ENCODE measurements at places on chromosomes 11 and 22.

GRCh38 chr11:9886595-9886994 is 222.7 kb downstream of the SWAP70 start:
- no peaks in the 10 kb centered on the region for H3K36me3 ChIP-seq
- H3K27me3 ChIP-seq = peaks cover 7% of the 10 kb centered on the region
- no peak overlapping the region for H3K4me3 ChIP-seq
- H3K27ac ChIP-seq = no peak overlapping the region

- no peak overlapping the region for H3K27ac ChIP-seq
- H3K36me3 ChIP-seq = no peaks in the 10 kb centered on the region
- DNase-seq = no peak
- no peaks in the 10 kb centered on the region for H3K4me1 ChIP-seq
These were observed 2.0 kb downstream of the FBLN1 start for GRCh38 chr22:45504373-45505341.

GRCh38 chr11:15199693-15200092 is 85.0 kb downstream of the INSC start:
- no peaks in the 10 kb centered on the region for H3K36me3 ChIP-seq
- DNase-seq = no peak
- H3K27ac ChIP-seq = no peak overlapping the region
- H3K4me1 ChIP-seq = no peaks in the 10 kb centered on the region

GRCh38 chr11:85627332-85627997 is at the start of gene DLG2:
TSS of gene DLG2 (minus strand) at chr11:85627344.
- H3K36me3 ChIP-seq = peaks cover 7% of the 10 kb centered on the region
- H3K27me3 ChIP-seq = peaks cover 6% of the 10 kb centered on the region
- peaks cover 52% of the 10 kb centered on the region for H3K4me1 ChIP-seq
- peak within 1 kb of the TSS; percentile 94 for H3K27ac ChIP-seq
- peak; percentile 6 for DNase-seq
- H3K4me3 ChIP-seq = peak within 1 kb of the TSS; percentile 97

DNA sequence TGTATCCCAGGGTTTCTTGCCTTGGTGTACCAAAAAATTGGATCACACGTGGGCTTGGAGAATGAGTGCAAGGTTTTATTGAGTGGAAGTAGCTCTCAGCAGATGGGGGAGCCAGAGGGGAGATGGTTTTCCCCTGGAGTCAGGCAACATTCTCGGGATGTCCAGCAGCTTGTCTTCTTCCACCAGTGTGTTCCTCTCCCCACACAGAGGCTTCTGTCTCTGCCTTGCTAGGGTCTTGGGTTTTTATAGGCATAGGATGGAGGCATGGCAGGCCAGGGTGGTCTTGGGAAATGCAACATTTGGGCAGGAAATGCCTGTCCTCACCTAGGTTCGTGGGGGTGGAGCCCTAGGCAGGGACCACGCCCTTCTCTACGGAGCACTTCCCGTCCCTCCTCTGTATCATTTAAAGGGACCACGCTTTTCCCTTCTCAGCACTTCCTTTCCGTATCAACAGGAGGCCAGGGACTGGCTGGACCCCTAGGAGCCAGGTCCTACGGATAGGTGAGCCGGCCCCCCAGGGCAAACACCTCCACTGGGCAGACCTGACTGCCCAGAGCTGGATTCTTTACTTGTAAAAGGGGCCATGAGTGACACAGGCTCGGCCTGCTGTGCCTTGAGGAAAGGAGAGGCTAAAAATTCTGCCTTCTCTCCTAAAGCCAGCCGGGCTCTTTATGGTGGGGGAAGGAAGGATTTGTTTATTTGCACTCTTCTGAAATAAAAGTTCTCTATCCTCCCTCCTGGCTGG is 55.3 kb upstream of the CCDC188 start:
- no peaks in the 10 kb centered on the region for H3K36me3 ChIP-seq
- no peaks in the 10 kb centered on the region for H3K27me3 ChIP-seq
- peak; percentile 69 for DNase-seq
- peak overlapping the region; percentile 95 for H3K4me3 ChIP-seq
- H3K27ac ChIP-seq = peak overlapping the region; percentile 90
- peaks cover 19% of the 10 kb centered on the region for H3K4me1 ChIP-seq

DNA sequence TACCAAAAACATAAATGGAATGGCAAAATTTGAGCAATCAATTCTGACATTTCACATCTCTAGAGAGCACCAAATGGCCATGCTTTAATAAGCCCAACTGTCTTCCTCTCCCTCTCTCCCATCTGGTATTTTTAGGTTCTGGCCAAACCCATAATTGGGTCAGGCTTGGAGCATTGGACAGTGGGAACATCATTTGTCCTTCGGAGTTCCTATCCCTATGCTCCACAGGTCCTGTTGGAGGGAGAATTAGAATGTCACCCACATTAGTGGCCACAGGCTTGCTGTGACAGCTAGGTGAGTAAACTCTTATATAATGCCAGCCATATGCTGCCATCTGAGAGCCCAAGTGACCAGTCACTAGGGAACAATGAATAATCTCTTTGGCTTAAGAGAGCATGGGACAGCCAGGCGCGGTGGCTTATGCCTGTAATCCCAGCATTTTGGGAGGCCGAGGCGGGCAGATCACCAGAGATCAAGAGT is 251.0 kb upstream of the CCDC90B start:
- no peak for DNase-seq
- no peaks in the 10 kb centered on the region for H3K4me1 ChIP-seq
- no peaks in the 10 kb centered on the region for H3K36me3 ChIP-seq
- no peak overlapping the region for H3K27ac ChIP-seq
- no peaks in the 10 kb centered on the region for H3K27me3 ChIP-seq

DNA sequence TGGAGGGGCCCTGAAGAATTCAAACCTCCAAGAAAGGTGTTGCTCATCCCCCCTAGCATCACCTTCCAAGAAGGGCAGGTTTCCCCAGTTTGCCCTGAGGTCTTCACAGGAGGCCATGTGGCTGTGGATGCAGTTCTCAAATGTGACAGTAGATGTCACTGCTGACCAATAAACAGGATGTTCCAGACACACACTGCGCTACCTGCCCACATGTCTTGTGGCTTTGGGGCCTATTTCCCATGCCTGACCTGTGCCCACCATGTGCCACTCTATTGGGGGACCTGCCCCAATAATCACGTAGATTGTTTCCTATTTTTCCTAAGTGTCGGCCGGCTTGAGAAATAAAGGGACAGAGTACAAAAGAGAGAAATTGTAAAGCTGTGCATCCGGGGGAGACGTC is 4.5 kb downstream of the GSTT2 start:
- no peaks in the 10 kb centered on the region for H3K36me3 ChIP-seq
- DNase-seq = peak; percentile 43
- H3K27ac ChIP-seq = no peak overlapping the region
- peaks cover 3% of the 10 kb centered on the region for H3K27me3 ChIP-seq
- no peak overlapping the region for H3K4me3 ChIP-seq

- H3K4me3 ChIP-seq = no peak overlapping the region
- no peaks in the 10 kb centered on the region for H3K36me3 ChIP-seq
- H3K4me1 ChIP-seq = no peaks in the 10 kb centered on the region
- no peak for DNase-seq
- H3K27me3 ChIP-seq = no peaks in the 10 kb centered on the region
- no peak overlapping the region for H3K27ac ChIP-seq
These were observed 163.6 kb upstream of the ISX start for GRCh38 chr22:34902335-34902734.
